K562 (cell line): ENCODE measurements at places on chromosomes 6 and 20. TPM values are rescaled to one million over a fixed set of nuclear protein-coding genes. Genes with fewer than 3 reads are reported as not detected.

The SPATA25 gene
- 0.49 and 0.95 TPM in 2 replicates for total RNA-seq

The CRISP3 gene
- total RNA-seq = 0.29 and 0.31 TPM in 2 replicates

The B3GAT2 gene
- not detected in 2 replicates for total RNA-seq

The WFDC5 gene
- total RNA-seq = not detected in 2 replicates

The NKX2-4 gene
- total RNA-seq = not detected in 2 replicates

The FERMT1 gene
- 0.07 and 0.09 TPM in 2 replicates for total RNA-seq

The MAVS gene
- 19.2 and 22.0 TPM in 2 replicates for total RNA-seq

The GHRH gene
- not detected in 2 replicates for total RNA-seq

The SLC16A10 gene
- total RNA-seq = 0.02 and 0.34 TPM in 2 replicates

The OPRL1 gene
- total RNA-seq = 0.22 and 0.33 TPM in 2 replicates

The COX7A2 gene
- total RNA-seq = 548 and 636 TPM in 2 replicates

The OR12D3 gene
- total RNA-seq = not detected in 2 replicates

The CENPW gene
- total RNA-seq = 104 and 105 TPM in 2 replicates

The RAB32 gene
- 10.5 TPM in 2 replicates for total RNA-seq

The KHDRBS2 gene
- not detected in 2 replicates for total RNA-seq

The CALHM6 gene
- not detected in 2 replicates for total RNA-seq

The CLPSL2 gene
- not detected in 2 replicates for total RNA-seq

The HM13 gene
- total RNA-seq = 136 and 146 TPM in 2 replicates

The NKX2-2 gene
- total RNA-seq = not detected in 2 replicates

The CFAP206 gene
- not detected in 2 replicates for total RNA-seq

The SRSF12 gene
- total RNA-seq = not detected in 2 replicates

The EHMT2 gene
- total RNA-seq = 61.7 and 63.8 TPM in 2 replicates

The TMEM151B gene
- not detected in 2 replicates for total RNA-seq

The TNXB gene
- 24.2 and 25.8 TPM in 2 replicates for total RNA-seq

The TRIM40 gene
- not detected in 2 replicates for total RNA-seq

The BMP2 gene
- total RNA-seq = not detected in 2 replicates

The TUBB2B gene
- 5.1 and 5.8 TPM in 2 replicates for total RNA-seq

The TLDC2 gene
- total RNA-seq = not detected in 2 replicates
